Cortex of kidney (tissue), 1 donor: ENCODE measurements at places on chromosomes 1 and 21.

- DNase-seq: no peak
These were observed 347.1 kb downstream of the AJAP1 start for GRCh38 chr1:5001466-5001865.

DNA sequence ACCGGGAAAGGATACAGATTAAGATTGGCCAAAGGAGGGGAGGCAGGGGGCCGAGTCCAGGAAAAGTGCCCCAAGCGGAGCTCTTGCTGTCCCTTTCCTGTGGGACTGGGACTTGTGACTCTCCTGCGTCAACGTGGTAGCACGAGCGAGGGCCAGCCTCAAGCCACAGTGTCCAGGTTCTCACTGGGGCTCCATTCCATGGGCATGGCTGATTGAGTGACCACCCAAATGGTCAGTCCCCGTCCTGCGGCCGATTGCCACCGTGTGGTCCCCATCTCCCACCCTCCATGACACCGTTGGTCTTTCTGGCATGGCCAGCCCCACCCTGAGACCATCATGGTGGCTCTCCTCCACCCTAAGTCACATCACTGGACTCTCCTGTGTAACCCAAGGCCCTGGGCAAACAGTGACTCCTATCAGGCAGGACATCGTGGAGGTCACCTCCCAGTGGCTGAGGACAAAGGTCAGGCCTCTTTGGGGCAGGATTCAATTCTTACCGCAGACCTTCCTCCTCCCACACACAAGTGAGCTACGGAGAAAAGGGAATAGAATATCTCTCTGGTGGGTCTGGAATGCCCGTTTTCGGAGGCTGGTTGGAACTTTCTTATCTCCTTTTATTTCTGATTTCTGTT is 8.9 kb upstream of the C1orf174 start:
- DNase-seq: no peak

GRCh38 chr1:70043804-70044203 is 161.6 kb downstream of the LRRC40 start:
- no peak for DNase-seq

DNA sequence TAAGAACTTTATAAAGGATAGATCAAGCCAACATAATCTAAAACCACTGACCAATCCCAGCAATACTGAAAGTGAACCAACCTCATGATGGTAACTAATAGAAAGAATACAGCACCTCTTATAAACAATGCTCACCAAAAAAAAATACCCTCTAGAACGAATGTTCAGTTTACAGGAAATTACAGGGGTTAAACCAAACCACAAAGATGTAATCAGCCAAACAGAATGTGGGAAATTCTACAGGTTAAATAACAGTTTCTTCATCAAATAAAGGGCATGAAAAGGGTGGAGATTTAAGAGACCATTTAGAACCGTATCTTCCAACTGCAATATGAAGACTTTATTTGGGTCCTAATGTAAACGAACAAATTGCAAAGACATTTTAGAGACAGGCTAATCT is 30.4 kb downstream of the ARID4B start:
- DNase-seq: no peak

DNA sequence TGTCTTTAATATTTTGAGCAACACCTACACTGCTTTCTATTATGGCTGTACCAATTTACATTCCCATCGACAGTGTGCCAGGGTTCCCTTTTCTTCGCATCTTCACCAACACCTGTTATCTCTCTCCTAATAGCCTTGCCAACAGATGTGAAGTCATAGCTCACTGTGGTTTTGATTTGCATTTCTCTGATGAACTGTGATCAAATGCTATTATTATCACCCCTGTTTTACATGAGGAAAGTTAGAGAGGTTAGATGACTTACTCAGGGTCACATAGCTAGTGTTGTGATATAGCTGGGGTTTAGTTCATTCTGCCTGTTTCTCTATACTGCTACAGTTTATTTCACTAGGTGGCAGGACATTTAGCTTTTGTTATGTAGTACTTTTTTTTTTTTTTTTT is 204.1 kb downstream of the FMN2 start:
- no peak for DNase-seq

DNA sequence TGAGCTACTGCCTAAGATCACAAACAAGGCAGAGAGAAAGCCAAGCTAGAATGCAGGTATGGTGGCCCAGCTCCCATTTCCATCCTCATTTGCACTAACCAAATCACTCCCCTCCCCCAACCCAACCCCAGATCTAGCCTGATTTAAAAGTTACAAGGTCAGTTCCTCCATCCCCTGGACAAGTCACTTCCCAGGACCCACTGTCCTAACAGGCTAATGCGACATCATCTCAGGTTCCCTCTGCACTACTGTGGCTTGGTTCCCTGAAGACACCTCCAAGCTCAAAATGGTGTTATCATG is 2.4 kb downstream of the F11R start:
- DNase-seq: no peak

DNA sequence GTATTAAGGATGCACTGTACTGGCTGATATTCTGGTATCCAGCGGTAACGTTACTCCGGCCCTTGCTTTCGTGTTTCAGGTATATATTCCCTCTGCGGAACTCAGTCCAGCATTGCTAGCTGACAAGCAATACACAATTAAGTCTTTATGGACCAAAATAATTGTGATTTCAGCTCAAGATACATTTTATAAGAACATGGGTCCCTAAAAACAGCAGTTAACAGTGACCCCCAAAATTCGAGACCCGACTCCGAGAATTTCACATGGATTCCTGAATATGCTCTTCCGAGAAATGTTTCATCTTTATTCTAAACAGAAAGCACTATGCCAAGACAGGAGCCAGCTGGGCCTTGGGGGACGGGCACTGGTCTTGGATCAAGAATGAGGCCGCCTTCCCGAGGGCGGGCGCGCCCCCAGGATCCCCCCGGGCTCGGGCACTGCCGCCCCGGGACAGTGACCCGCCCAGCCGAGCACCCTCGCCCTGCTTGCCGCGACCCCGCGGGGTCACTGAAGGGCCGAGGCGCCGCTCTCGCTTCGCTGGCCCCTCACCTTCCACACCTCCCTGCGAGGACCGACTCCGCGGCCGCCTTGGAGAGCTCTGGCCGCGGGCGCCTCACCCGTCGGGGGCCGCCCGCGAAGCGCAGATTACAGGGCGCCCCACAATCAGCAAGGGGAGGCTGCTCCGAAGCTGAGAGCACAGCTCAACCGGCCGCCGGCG is 610 bp downstream of the SCYL3 start:
- DNase-seq: no peak

- no peak for DNase-seq
These were observed 67.7 kb upstream of the TNFSF18 start for GRCh38 chr1:173118404-173118803.

DNA sequence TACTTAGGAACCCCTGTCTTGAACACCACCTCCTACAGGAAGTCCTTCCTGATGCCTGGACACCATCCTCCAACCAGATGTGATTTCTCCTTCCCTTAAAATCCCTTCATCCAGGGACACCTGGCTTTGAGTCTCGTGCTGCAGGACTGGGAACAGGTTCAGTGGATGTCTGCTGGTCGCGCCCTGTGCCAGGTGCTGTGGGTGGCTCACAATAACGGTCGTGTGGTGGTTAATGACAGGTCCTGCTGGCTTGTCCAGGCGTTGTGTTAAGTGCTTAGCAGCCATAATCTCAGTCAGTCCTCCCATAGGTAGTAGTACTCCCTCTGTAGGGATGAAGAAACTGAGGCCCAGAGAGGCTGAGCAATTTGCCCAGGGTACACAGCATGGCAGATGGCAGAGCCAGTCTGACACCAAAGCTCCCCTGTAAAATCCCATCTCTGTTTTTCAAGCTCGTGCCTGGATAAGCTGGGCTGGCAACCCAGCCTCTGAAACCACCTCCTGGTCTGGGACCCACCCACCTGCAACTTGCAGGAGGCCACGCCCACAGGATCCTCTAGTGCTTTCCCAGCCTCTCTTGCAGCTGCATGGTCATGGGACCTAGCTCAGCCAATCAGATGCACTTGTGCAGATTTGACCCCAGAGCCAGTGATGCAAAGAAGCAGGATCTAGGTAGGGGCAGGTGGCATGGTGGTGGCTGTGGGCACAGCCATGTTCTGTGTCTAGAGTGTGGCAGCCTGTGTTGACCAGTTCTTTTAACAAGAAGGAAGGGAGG is 106.0 kb upstream of the IFFO2 start:
- DNase-seq: no peak

GRCh38 chr21:42474043-42474831 is 21.8 kb downstream of the RSPH1 start:
- DNase-seq: no peak

DNA sequence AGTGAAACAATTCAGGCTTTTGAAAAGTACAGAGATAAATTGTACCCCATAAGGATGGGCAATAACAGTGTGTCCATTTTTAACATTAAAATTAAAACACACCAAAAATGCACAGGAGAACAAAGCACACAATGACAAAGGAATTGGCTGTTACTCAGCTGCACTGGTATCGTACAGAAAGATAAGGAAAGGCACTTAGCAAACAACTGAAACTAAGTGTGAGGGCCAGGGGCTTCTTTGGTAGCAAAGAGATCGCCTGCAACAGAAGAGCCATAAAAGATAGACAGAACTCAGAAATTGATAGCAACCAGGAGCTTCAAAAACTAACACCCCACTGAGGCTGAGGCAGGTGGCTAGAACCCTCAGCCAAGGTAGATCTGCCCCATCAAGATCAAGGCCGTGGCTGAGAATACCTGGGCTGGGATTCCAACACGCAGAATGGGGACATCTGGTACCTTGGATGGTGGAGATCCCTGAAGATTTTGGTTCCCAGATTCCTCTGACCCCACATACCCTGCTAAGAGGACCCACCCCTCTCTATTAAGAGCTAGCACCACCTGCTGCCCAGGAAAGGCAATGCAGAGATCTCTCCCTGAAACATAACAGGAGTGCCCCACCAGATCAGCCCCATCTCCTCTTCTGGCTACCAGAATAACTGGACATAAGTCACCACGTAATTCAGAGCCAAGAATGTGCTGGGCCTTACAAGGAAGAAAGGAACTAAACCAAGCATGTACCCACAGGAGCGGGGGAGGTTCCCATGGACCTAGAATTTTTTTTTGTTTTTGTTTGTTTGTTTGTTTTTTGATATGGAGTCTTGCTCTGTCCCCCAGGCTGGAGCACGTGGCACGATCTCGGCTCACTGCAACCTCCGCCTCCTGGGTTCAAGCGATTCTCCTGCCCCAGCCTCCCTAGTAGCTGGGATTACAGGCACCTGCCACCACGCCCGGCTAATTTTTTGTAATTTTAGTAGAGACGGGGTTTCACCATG is 16.2 kb downstream of the PLEKHO1 start:
- no peak for DNase-seq

GRCh38 chr1:247322849-247323586 is 8.6 kb downstream of the ZNF496 start:
- DNase-seq: no peak

DNA sequence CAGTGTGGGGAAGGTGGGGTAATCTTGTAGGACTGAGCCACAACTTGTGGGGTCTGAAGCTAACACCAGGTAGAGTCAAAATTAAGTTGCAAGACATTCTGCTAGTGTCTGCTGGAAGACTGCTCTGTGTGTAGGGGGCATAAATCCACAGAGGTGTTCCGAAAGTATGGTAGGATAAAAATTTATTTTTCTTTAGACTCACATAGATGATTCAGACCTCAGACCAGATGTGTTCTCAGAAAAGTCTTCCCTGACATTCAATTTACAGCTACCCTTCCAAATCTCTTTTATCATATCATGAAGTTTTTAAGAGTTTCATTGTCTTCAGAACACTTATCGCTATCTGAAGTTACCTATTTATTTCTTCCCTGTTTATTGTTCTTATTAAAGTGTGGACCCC is 21.3 kb downstream of the DUSP10 start:
- DNase-seq: no peak

DNA sequence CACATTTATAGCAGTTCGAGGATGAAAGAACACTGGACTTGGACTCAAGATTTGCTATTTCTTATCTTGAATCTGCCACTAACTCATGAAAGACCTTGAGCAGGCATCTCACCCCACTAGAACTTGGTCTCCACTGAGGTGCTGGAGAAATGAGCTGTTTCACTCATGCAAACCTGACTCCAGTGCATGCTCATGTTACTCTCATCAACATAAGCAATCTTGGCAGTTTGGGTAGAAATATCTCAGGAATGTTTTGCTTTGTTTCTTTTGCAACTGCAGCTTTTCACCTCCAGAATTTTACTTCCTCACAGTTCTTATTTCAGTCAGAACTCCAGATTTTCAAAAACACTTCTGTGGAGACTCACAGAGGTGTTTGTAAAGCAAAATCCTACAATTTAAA is 46.2 kb upstream of the DAB1 start:
- no peak for DNase-seq
